ENCODE measurements at places on chromosomes 3 and 15.

DNA sequence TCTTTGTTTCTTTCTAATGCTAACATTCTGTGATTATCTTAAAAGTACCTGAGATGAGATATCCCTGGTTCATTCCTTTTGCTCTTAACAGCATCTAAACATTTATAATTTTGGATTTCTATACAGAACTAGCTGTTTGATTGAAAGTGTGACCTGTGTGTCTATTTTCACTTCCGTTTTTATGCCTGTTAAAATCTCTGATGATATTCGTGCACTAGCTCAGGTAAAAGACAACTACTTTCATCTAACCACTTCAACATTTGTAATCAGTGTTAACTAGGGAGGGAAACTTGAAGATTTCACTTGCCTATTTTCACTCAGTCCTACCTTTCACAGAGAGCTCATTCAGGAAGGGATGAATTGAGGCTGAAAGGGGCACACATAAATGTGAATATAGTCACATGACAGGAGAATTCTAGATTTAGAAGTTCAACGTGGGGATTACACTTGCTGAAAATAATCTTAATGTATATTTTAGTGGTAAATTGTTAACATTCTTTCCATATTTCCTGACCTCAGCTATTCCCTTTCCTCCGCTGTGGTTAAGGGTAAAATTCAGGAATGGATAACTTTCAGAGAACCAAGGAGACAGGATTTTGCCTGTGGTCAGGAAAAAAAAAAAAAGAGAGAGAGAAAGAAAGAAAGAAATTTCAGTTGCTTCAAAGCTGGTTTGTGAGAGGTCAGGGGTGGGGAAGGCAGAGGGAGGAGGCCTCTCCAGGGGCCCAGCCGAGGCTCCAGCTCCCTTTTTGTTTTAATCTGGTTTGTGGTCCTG lies 159.8 kb upstream of the TSC22D2 start:
- DNase-seq = no peak

DNA sequence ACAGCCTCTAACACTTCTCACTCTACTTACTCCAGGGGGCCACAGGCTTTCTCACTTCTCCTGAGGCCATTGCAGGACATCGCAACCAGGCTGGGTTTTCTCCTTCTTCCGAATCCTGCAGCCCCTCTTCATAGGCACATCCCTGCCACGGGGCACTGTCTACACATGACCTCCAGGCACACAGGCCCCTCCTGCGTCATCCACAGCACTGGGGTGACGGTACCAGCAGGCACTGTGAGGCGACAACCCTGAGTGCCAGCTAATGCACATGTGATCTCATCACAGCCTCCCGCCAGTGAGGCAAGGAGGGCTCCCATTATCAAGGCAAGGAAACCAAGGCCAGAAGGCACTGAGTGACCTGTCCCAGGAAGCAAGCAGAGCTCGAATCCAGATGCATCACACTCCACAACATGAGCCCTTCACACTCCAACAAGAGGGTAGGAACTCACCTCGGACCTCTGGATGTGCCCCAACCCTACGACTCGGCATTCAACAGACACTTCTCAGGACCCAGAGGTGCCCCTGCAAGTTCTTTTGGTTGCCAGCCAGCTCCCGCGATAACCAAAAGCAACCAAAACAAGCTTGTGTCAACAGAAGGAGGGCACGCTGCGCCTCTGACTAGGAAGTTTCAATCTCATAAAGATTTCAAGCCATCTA lies 16.7 kb downstream of the FAM174B start:
- DNase-seq = no peak

- DNase-seq = no peak
Observed at GRCh38 chr15:71485094-71485693, 325.2 kb upstream of the NR2E3 start.

DNA sequence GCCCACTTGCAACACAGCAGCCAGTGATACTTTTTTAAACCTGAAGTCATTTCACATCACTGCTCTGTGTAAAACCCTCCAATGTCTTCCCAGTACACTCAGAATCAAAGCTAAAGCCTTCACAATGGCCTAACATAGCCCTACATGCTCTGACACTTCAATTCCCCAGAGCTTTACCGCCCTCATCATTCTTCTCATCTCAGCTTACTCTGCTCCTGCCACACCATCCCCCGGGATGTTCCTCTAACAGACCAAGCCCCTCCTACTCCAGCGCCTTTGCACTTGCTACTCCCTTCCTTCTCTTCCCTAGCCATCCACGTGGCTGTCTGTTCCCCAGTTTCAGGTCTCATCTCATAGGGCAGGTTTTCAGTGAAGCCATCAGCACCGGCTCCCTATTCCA lies 194.0 kb downstream of the SSR3 start:
- DNase-seq = no peak

DNA sequence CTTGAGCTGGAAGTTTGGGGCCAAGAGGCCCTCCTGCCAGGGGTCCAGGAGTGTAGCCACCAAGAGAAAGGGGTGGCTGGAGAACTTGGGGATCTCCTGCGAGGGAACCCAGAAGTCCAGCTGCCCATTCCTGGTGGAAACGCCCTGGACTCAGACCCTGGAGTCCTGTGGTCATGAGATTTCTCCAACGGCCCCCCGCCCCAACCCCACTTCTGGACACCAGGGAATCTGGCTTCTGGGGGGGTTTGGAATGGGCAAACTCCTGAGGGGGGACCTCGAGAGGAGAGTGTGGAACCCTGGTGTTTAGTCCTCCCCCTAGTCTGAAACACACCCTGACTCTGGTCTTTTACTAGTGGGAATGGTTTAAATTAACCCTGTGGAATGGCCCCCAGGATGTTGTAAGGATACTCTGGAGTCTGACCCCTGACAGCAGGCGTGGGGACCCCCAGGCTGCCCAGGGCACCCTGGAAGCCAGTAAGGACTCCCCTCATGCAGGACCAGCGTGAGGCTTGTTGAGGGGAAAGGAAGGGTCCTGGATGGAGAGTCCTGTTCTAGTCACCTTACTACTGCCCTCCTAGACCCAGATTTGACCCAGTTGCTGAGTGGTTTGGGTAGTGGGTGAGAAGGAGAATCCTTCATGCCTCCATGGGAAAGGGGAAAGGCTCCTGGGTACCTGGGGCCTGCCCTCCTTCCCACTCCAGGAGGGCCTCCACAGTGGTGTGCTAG lies 540 bp downstream of the KLHDC8B start:
- DNase-seq = no peak

- DNase-seq = no peak
Observed at GRCh38 chr3:49654955-49655556, 19.1 kb upstream of the APEH start.

GRCh38 chr15:57329582-57330367 lies 46.5 kb upstream of the CGNL1 start:
- DNase-seq = peak; percentile 59

DNA sequence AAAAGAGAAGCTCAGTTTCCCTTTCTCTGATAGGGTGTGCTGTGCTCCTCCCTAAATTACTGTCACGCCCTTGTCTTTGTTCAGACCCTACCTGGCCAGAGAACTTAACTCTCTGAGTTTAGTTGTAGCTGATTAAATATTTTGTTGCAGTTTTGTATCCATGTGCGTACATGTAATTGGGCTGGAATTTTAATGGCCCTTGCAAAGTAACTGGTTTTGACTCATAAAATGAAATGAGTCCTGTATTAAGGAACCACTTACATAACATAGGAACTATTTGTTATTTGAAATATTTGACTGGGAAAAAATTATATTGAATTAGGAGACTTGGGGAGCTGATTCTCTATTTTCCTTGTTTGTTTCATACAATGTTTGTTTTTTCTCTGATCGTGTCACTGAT lies 80.2 kb downstream of the LRRK1 start:
- no peak for DNase-seq

- no peak for DNase-seq
Observed at GRCh38 chr3:11072631-11073030, 80.1 kb downstream of the SLC6A1 start.

DNA sequence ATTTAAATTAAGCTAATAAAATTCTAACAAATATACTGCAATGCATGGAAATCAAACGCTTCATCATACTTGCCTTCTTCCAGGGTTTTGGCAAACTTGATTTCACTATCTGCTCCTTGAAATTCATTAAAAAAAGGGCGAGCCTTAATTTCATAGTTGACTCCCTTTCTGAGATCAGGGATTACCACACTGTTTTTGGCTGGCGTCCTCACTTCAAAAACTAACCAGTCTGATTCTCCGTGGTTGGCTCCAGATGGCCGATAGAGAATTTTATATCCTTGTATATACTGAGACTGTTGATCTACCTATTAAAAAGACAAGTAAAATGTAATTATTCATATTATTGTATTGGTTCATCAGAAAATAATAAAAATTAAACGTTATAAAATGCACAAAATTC lies 1106.8 kb downstream of the ROBO1 start:
- no peak for DNase-seq

DNA sequence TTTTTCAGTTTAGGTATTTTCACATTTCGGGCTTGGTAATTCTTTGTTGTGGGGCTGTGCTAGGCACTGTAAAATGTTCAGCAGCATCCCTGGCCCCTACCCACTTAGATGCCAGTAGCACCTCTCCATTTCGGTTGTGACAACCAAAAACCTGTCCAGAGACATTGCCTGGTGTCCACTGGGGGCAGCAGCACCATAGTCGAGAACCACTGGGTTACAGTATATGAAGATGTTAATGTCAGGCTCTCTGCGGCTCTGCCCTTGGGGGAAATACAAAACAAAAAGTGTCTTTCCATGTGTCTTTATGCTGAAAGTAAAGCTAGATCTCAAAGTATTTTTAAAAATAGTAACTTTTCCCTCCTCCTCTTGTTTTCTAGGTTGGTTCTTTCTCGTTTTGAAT lies 177.2 kb downstream of the ITPR1 start:
- no peak for DNase-seq

DNA sequence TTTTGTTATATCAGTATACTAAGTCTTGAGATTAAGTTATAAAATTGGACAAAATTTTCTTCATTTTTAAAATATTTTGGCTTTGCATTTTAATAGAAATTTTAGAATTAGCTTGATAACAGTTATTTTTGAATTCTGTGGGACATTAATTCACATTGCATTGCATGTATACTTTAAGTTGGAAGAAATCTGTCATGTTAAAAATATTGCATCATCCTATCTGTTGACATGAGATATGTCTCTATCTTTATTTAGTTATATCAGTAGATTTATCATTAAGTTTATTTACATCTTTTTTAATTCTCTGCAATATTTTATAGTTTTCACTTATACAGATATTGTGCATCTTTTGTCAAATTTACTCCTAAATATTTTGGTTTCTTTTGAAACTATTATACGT lies 904.6 kb upstream of the NR2F2 start:
- no peak for DNase-seq

DNA sequence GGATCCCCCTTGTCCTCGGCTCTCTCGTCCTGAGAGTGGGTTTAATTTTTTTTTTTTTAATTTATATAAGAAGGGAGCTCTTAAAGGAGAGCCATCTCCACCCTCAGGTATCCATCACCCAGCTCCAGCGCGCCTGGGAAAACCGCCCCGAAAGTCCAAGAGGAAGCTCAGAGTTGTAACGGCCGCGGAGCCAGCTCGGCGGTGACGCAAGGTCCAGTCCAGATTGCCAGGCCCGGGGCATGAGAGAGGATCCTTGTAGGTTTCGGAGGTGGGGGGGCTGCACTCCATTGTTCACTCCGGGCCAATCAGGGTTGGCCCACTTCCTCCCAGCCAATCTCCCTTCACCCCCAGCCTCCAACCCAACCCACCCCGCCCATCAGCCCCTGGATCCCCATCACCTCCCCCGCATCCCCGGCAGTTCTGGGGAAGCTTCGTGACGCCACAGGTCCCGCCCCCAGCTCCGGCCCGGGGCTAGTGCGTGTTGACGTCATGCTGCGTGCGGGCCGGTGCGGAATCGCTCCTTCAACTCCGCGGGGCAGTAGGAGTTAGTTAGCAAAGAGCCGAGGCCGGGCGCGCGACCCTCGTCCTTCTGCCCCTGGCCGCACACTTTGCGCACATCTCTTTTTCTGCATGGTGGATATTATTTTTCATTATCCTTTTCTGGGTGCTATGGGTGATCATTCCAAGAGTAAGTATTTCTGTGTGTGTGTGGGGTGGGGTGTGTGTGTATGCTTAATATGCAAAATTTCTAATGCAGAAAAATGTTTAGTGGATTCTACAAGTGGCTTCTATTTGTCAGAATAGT lies at the start of gene ISL2:
Gene ISL2, plus strand, starts transcription at position 520 of the 805 bp plus-strand sequence. Its CDS starts 111 bp downstream, at position 631.
- DNase-seq = peak; percentile 73

GRCh38 chr15:74451322-74451721 lies 9.6 kb downstream of the UBL7 start:
- no peak for DNase-seq

DNA sequence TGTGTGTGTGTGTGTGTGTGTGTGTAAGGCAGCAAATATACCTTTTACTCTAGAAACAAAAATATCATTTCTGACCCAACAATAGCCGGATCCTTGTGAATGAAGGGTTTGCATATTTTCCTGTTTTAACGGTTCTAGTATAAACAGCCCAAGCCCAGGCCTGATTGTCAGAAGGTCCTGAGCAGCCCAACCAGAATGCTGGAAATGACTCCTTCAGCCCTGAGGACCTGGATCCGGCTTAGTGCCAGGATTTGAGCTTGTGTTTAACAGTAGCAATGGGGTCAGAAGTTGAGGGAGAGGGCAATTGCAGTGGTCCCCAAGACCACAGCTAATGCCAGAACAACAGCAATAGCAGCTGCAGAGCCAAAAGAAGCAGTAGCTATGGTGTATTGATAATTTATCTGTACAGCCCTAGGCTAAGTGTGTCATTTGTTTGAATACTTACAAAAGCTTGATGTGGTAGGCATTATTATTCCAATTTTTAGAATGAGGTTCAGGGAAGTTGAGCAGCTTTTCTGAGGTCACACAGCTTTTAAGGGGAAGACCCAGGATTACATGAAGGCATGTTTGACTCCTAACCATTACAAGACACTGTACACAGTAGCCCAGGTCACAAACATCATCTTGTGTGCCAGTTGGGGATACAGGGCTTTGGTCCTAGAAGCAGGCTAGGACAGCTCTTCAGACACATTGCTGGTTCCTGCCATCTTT lies 12.8 kb downstream of the FOXL2 start:
- no peak for DNase-seq

GRCh38 chr3:30135190-30135589 lies 471.2 kb upstream of the TGFBR2 start:
- DNase-seq = no peak

- no peak for DNase-seq
Observed at GRCh38 chr3:132033471-132033870, 1.3 kb downstream of the CPNE4 start.

GRCh38 chr3:185724761-185725160 lies 100.1 kb downstream of the IGF2BP2 start:
- no peak for DNase-seq

- no peak for DNase-seq
Observed at GRCh38 chr3:197269024-197269423, 29.4 kb downstream of the DLG1 start.

GRCh38 chr3:99295836-99296235 lies 342.6 kb upstream of the COL8A1 start:
- no peak for DNase-seq
